WERI-Rb-1 (cell line): ENCODE measurements at places on chromosomes 4 and X.

DNA sequence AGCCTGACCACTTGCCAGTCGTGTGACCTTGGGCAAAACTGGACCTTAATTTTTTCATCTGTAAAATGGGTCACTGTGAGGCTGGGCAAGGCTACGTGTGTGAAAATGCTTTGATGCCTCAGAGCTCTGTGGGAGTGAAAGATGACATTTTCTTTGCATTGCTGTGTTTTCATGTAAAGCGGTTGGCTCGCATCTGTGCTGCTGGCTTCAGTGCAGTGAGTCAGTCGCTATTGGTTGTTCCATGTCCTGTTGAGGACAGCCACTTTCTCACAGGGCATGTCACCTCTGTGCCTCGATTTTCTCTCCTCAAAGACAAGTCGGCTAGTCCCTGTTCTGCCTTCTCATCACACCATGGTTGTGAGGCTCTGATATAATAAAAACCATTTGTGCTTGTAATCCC lies 4.4 kb downstream of the MTMR1 start:
- DNase-seq = no peak

GRCh38 chr4:13829457-13829856 lies 201.9 kb upstream of the BOD1L1 start:
- no peak for DNase-seq

- no peak for DNase-seq
Observed at GRCh38 chr4:76311896-76312331, 5.4 kb downstream of the STBD1 start.

- DNase-seq = no peak
Observed at GRCh38 chrX:18194688-18195087, 26.0 kb downstream of the BEND2 start.

GRCh38 chr4:82515705-82516104 lies 46.1 kb downstream of the TMEM150C start:
- DNase-seq = no peak

DNA sequence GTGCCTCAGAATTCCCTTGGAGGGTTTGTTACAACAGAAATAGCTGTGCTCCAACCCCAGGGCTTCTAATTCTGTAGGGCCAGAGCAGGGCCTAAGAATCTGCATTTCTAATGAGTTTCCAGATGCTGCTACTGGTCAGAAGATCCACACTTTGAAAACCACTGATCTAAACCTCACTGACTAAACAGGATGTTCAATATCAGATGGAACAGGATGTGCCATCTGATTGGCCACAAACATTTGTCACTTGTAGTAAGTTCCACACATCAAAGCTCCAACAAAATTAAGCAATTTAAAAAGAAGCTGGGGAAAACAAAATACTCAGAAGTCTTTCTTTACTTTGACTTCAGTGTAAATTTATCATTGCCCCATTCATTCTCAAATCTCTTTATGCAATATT lies 14.3 kb downstream of the CASK start:
- no peak for DNase-seq

DNA sequence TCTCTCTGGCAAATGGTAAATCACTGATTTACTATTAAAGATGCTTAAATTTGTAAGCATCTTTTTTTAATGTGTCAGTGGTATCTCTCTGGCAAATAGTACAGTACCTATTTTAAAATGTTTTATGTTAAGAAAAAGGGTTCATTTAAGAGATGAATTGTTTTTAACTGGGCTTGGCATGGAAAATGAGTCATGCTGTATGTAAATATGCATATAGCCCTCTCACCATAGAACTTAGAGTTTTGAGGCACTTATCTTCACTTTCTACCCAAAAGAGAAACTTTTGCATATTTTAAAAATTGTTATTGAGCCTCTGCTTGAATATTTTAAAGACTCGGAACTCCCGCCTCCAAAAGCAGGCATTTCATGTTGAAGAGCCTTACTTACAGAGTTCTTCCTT lies 37.9 kb downstream of the KLHL34 start:
- no peak for DNase-seq
